ENCODE measurements at places on chromosomes 16 and 17.

DNA sequence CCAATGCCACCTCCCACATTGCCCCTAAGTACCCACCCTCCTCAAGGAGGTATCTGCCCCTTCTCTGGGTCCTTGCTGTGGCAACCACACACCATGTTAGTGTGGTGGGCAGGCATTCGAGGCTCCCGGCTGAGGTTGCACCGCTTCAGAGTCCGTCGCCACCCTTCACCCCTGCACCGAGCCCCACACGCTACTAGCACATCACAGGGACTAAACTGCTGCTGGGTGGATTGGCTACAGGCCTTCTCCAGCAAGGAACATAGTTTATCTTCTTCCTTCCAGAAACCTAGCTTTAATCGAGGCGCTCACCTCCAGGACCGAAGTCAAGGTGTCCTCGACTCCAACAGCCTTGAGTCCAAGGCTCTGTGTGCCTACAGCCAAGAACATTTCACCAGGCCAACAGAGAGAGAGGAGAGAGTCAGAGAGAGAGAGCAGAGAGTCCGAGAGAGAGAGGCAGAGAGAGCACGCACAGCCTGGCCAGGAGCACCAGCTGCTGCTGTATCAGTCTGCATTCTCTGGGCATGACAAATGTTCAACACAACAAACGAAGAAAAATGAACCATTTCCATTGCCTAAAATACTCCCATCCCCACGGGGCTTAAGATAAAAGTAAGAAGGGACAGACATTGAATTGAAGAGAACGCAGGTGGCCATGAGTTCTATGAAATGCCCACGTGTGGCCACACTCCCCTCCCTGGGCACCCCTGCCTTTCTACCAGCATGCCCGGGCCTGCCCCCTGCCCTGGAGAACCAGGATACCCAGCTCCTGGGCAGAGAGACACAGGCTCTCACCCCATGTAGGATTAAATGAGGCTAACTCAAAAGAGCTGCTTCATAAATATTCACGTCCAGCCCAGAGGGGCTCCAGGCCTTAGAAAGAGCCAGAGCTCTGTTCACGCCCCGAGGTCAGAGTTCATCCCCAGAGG lies 94.9 kb downstream of the RBFOX3 start:
- DNase-seq, result no peak

GRCh38 chr16:7221157-7221556 lies 111.5 kb upstream of the RBFOX1 start:
- DNase-seq, result no peak

- DNase-seq, result no peak
Observed at GRCh38 chr16:79062336-79062735, 538.2 kb downstream of the MAF start.

DNA sequence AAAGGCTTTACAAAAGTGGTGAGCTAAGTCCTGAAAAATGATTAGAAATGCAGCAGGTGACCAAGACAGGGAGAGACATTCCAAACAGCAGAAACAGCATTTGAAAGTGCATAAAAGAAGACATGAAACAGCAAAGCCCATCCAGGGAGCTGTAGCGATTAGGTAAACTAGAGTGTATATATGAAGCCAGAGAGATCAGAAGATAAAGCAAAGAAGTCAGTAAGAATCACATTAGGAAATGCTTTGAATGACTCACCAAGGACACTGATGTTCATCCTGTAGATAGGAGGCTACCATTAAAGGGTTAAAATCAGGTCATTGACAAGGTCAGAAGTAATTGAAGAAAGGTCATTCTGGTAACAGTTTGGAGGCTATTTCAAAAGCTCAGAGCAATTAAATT lies 27.6 kb upstream of the VAT1L start:
- no peak for DNase-seq

DNA sequence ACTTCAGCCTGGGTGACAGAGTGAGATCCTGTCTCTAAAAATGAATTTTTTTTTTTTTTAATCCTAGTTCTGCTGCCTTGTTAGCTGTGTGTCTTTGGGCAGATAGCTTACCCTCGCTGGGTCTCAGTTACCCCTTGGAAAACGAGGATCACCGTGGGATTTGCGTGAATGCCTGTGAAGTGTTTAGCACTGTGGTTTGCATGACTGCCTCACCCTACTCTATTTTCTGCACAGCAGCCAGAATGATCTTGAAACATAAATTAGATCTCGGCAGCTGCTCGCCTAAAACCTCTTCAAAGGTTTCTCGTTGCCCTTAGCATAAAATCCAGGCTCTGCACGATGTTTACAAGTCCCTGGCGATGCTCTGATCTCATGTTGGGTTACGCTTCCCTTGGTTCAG lies 71.2 kb upstream of the GRIN2A start:
- DNase-seq, result no peak

DNA sequence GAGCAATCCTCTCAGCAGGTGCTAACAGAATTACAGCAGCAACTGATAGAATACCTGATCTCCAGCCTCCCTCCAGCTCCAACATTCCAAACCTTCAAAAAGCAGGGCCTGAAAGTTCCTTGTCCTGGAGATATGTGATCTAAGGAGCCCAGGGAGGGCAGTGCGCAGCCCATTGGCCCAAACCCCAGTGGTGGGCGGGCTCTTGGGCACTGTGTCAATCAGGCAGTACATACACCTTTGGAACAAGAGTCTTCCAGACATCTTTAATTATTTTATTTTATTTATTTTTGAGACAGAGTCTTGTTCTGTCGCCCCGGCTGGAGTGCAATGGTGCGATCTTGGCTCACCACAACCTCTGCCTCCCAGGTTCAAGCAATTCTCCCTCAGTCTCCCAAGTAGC lies 24.2 kb downstream of the SLC12A3 start:
- no peak for DNase-seq

DNA sequence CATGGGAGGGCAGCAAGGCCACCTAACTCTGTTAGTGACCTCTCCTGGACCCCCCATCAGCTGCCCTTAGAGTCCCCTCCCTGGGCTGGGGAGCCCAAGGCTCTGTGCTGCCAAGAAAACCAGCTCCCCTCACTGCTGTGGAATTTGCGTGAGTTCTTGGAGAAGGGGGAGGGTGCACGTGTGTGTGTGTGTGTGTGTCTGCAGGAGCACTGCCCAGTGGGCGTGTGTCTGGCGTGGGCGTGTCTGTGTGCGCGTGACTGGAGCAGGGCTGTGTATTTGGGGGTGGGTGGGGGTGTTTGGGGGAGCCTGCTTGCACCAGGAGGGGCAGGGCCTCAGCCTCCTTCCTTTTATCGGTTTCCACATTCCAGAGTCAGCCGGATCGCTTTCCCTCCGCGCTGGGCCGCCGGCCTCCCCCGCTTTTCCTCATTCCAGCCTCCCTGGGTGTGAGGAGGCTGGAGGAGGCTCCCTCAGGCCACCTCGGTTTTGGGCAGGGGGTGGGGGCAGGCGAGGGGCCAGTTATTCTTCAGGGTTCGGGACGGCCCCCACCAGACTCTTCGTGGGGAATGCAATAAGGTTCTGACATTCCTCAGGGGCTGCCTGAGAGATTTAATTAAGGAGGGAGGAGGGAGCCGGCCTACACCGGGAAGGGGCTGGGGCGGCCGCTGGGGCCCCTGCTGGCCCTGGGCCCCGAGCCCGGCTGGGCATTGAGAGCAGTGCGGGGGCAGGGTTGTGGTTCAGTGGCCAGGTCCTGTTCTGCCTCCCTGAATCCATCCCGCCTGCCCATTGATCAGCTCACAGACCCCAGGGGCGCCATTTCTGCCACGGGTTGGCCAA lies 2.5 kb downstream of the VASN start:
- no peak for DNase-seq

GRCh38 chr16:17252701-17253100 lies 218.1 kb downstream of the XYLT1 start:
- DNase-seq, result no peak

- DNase-seq, result no peak
Observed at GRCh38 chr16:66205287-66206231, 160.9 kb upstream of the CDH5 start.

GRCh38 chr16:22296225-22297113 lies 740 bp upstream of the POLR3E start:
- no peak for DNase-seq

- no peak for DNase-seq
Observed at GRCh38 chr17:43814026-43814425, 18.9 kb downstream of the MPP3 start.

GRCh38 chr16:11064851-11065250 lies 120.5 kb downstream of the CLEC16A start:
- no peak for DNase-seq

- no peak for DNase-seq
Observed at GRCh38 chr16:75506107-75506506, 10.9 kb upstream of the CHST6 start.

GRCh38 chr17:70527364-70527888 lies 358.1 kb downstream of the KCNJ2 start:
- no peak for DNase-seq

DNA sequence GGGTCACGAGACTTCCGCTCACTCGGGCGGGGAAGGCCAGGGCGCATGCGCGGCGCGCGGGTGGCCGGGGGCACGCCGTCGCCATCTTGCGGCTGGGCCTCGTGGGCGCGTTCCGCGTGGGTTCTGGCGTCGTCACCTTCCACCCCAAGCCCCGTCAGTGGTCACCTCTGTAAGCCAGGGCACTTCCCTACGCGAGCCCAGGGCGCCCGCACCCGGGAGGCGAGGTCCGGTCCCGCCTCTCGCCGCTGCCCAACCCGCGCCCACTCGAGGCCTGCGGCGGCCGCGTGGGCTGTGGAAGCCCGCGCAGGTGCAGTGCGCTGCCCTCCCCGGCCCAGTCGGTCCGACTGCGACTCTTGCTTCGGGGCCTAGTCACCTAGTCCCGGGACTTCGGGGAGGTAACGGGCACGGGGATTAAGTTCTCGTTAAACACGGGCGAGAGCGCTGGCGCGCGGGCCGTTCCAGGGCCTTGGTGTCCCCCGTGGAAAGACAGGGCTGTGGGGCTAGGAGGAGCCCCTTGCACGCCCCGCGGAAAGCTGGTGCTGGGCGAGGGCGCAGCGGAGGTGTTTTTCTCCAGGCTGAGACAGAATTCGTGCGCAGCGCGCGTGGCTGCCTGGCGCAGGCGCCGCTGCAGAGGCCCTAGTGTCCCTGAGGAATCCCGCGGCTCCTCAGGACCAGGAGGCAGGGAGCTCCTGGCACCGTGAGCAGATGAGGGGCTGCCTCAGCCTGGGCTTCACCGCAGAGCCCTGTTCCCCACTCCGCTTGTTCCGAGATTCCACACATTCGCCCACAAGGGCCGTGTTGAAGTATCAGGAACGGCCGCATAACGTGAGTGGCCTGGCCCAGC lies 472 bp upstream of the ARHGDIA start:
- peak; percentile 98 for DNase-seq

GRCh38 chr17:12318571-12319266 lies 298.0 kb downstream of the MAP2K4 start:
- no peak for DNase-seq

GRCh38 chr16:1170076-1170418 lies 17.1 kb downstream of the CACNA1H start:
- DNase-seq, result no peak

DNA sequence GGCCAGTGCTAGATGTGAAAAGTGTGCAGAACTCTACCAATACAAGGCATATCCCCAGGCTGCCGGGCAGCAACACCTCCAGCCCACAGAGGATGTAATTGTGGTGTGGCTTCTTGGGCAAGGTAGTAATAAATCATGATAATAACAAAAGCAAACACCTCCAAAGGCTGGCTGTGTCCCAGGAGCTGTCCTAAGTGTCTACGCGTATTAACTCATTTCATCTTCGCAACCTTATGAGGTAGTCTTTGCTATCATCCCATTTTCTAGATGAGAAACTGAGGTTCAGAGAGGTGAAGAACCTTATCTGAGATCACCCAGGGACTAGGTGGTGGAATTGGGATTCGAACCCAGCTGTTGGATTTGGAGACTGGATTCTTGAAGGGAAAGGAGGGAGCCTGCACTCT lies 5.3 kb downstream of the PDK2 start:
- DNase-seq, result no peak

DNA sequence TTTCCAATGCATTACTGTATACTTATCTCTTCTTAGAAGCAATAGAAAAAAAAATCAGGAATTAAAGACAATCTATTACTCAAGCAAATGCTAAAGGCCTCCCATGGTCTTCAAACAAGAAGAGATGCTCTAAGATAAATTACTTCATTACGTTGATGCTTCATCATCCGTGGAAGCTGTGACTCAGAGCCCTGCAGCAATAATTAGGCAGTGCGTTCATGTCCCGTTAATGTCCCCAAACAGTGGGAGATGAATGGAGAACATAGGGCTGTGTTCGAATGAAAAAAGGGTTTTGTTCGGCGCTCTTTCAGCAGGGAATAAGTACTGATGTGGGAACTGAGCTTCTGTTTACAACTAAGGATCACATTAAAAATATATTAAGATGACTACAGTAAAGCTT lies 15.9 kb upstream of the PDXDC1 start:
- no peak for DNase-seq

- DNase-seq, result peak; percentile 33
Observed at GRCh38 chr16:28279006-28279405, 13.3 kb upstream of the SBK1 start.

DNA sequence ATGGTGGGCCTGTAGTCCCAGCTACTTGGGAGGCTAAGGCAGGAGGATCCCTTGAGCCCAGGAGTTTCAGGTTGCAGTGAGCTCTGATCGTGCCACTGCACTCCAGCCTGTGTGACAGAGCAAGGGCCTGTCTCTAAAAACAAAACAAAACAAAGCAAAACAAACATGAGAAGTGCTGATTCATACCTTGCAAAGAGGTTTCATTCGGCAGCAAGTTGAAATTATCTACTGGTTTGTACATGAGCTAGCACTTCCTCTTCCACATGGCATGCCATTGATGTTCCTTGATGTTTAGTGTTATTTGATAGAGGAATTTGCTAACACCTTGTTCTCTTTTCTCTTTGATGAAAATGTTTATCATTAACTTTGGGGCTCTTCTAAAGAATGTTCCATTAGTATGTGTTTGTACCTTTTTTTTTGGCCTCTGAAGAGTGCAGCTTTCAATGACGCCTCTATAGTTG lies 50.6 kb downstream of the SPECC1 start:
- DNase-seq, result no peak

DNA sequence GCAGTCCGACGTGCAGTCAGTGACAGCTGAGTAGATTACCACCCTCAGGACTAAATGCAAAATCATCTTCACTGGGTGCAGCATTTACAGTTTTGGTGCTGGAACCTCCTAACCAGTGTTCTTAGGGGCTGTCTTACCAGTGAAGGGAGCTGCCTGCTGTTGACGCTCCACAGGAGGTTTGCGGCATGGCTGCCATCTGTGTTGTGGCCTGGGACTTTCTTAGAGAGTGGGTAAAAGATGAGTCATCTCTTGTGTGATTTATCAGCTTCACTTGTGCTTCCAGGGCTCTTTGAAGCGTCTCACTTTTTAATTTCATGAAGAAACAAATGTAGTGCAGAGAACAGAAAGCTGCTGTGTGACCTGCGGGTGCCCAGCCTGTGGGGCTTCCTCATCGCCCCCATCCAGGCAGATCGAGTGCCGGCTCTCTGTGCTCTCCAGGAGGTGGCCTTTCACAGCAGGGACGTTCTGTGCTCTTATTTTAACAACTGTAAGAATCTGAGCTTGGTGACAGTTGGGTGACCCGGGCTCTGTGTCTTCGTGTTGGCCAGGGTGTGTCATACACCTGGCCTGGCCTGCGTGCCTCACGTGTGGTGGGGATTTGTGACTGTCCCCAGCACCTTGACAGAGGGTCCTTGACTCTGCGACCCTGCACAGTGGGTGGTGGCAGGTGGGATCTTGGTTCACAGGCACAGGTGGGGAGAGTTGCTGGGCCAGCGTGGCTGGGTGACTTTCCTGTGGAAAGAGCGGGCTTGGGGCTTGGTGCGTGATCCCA lies 24.3 kb upstream of the ZNF750 start:
- peak; percentile 76 for DNase-seq
